Pulmonary artery endothelial cell (primary cell): ENCODE measurements at places on chromosomes 7 and 10. TPM values are rescaled to one million over a fixed set of nuclear protein-coding genes. Genes with fewer than 3 reads are reported as not detected.

DNA sequence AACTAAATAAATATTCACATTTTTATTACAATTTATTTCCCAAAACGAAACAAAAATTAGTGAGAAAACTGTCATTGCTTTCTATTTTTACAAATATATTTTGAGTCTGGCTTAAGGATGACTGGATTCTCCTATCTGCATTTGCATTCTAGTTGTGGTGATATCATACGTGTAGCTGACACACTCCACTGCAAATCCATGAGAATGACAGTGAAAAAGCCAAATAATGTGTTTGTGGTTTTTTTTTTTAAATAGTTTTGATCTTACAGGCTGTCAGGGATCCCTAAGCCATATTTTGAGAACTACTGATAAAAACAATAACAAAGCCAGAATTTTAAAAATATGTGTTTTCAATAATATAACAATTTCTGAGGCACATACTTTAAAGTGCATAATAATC is 5.8 kb upstream of the STAMBPL1 start:
- DNase-seq: no peak

DNA sequence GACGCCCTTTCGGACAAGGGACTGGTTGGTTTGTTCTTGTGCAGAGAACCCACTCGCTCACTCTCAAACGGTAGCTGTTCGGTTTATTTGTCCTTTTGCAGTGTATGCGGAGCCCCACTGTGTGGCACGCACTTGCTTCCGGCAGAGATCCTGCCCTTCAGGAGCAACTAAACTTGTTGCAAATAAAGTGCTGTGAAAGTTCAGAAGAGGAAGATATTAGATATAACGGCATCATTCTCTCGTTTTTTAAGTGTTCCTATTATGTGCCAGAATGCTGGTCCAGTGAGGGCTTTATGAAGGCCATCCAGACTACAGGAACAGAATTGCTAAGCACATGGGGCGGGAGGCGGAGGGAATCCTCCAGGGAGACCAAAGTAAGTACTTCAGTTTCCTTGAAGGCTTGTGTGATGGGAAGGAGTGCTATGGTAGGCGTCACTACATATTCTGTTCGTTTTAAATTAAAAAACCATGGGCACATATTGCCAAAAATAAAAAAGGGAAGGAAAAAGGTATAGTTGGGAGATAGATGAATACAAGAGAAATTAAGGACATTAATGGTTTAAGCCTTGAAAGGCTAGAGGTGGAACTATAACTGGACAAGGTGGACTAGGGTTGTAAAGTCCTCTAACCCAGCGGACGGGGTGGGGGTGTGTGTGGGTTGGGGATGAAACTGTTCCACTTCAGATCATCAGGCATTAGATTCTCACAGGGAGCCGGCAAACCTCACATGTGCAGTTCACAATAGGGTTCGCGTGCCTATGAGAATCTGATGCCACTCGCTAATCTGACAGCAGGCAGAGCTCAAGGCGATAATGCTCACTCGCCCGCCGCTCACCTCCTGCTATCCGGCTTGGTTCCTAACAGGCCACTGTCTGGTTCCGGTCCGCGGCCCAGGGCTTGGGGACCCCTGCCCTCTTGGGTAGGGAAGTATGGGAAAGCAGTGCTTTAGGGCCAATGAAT is 704 bp upstream of the ERLIN1 start:
- DNase-seq: no peak

DNA sequence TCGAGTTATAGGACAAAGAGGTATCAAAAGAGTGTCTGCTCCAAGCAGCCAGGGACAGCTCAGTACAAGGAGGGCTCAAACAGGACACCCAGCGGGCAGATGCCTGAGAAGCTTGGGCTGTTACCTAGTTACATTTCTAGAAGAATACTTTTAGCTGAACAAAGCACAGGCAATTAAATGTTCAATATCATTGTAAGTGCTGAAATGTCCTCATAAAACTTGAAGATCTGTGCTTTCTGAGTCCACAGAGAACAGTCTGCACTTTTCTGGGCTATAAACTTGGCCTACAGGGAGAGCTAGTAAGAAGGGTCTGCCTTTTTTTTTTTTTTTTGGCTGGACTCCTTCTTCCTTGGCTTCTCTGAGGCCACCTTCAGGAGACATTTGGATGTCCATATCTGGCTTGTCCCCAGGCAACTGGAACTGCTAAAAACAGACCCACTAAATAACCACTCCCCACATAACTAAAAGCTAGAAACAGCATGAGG is 123.2 kb downstream of the SLC16A9 start:
- no peak for DNase-seq

TNKS2 gene
- total RNA-seq: 54.0 and 58.0 TPM in 2 replicates

DNA sequence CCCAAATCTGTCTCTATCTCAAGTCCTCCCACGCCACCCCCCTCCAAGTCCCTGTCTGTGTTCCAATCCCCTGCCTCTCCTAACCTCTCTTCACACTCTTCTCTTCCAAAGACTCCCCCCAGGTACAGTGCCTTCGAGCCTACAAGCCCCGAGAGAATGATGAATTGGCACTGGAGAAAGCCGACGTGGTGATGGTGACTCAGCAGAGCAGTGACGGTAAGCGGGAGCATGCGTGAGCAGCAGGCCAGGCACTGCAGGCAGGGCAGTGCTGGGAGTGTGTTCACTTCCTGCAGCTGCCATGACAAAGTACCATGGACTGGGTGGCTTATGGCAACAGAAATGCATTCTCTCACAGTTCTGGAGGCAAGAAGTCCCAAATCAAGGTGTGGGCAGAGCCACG is 23.4 kb downstream of the ARHGEF5 start:
- DNase-seq: no peak

DNA sequence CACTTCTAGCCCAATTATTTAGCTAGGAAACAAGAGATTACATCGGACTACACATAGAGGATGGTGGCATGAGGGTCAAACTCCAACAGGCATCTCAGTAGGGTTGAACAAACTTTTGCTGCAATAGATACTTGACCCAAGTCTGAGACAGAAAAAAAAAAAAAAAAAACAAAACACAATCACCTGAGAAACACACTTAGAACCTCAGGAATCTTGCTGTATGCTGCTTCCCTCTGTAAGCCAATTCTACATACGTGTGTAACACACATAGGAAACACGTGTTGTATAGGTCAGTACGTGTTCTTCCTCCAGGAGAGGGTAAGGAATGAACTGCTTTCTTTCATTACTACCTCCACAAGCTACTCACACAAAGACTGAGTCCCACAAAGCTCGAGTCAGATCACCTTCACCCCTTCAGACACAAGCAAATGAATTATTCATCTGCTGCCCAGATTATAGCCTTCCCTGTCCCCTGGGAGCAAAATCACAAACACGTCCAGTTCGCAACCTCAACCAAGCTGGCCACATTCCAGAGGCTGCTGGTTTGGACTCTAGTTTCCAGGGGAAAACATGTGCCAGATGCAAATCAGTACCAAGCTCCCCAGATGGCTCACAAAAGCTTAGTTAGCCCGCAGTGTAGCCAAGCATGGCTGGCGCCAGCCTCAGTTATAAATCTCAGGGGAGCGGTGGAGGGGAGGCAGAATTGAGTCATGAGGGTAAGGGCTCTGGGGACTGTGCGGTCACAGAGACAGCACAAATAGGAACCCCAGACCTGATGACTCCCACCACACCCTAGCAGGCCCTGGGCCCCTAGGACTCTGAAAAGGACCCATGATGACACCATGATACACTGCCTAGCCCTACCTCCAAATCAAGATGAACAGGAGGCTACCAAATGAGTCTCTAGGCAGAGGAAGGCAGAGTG is 15.1 kb downstream of the PSAP start:
- DNase-seq: peak; percentile 43

DNA sequence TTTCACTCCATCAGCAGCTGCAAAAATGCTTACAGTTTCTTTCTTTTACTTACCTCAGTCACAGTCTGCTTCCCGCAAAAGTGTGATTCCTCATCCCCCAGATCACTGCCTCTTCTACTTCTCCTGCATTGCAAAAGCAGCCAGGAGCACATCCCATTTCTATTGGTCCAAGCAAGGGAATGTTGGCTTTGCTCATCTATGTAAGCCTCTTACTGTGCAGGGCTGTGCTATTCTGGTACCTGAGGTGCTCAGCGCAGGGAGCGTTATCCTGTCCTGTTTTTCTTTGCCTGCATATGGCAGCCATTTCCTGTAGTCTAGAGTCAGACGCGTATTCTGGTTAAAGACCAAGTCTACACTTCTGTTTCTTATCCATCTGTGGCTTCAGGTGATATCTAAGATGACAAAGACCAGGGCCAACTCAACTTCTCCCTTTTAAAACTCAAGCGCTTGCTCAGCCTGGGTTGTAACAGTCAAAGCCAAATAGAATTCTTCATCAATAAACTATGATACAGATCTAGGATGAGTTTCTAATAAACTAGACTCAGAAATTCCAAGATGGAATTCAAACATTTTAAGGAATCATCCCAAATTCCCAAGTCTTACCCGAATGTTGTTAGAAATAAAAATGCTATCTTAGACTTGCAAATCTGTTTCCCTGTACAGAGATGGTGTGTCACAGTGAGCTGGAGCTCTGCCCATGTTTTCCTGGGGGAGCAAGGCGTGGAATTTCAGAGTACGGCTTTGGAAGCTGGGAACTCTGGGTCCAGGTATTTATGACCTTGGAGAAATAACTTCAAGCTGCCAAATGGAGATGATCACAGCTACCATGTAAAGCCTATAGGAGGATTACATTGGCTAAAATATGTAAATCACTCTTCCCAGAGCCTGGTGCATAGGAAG is 6.1 kb upstream of the RBM17 start:
- no peak for DNase-seq

GRCh38 chr7:51456-52068 is 140.8 kb upstream of the FAM20C start:
- no peak for DNase-seq

DNA sequence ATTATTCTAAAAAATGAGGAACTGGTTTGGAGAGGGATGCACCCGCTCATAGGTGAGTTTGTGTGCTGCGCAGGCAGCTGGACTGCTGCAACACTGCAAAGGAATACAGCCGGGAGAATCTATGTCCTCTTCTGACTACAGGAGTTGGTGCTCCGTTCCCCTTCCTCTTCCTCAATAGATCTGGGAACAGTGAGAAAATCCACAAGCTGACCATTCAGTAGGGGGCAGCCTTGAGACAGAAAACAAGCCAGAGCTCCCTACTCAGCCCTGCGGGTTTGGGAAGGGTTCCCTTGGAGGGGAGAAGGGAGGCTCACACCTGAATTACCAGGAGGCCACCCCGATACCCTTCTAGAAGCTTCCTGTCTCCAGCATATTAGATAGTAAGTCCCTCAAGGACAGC is 87.3 kb upstream of the FOXI2 start:
- no peak for DNase-seq

DNA sequence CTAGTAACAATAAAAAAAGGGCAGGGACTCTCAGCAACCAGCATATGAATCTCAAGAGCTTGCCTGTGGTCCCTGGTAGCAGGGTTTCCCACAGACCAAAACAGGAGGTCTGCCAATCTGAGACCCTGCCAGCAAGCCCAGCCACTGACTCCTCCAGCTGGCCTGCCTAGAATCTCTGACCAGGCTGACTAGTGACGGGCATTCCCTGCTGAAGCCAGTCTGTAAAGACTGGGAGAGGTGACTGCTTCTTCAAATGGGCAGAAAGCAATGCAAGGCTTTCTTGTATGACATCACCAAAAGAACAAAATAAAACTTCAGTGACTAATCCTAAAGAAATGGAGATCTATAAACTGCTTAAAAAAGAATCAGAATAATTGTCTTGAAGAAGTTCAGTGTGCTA is 249.4 kb downstream of the TCF7L2 start:
- no peak for DNase-seq

DNA sequence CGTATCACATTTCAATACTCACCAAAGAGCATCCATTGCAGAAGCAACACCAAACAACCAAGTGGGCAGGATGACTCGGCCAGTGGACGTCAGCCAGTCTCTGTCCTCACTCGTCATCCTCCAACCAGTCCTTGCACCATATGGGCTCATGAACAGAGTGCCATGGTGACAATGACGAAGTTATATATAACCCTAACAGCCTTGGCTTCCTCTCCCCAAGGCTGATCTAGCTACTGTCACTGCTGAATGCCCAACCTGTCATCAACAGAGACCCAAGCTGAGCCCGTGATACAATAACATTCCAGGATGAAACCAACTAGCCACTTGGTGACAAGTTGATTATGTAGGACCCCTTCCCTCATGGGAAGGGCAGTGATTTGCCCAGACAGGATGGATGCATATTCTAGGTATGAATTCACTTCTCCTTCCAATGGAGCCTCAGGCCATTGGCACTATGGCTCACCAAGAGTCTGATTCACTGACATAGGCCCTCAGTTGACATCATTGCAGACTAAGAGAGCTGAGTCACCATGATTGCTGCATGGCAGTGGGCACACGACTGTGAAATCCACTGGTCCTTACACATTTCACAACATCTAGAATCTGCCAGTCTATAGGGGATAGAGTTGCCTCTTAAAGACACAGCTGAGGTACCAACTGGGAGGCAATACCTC is 26.3 kb upstream of the PPIF start:
- DNase-seq: no peak

DNA sequence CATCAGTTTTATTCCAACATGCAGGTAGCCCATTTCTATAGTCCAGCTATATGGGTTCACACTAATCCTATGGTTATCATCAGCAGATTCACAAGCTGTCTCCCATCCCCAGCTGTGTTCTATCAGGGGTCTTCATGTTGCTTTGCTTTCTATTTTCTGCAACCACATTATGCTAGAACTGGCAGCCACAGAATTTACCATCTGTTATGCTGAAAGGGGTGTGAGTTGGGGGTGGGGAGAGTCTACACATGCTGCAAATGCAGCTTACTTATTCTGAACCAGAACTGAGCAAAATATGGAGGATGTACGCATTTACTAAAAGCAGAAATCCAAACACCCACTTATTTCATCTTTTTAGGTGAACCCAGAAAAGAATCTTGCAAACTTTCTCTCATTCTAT is 32.9 kb downstream of the SHTN1 start:
- no peak for DNase-seq

COL28A1 gene
- not detected in 2 replicates for total RNA-seq

GRCh38 chr10:88089498-88089897 is 226.1 kb downstream of the PTEN start:
- DNase-seq: no peak
